ENCODE measurements at places on chromosomes 12 and 14. TPM values are rescaled to one million over a fixed set of nuclear protein-coding genes. Genes with fewer than 3 reads are reported as not detected.

The KLRD1 gene
- not detected for total RNA-seq

The CLMN gene
- 7.4 TPM for total RNA-seq

The CYP27B1 gene
- 2.0 TPM for total RNA-seq

The LAG3 gene
- total RNA-seq = 1.9 TPM

The MYBPC1 gene
- not detected for total RNA-seq

The DPY19L2 gene
- 1.9 TPM for total RNA-seq

Measured in A549 treated with Hydrocortisone at 1 μM for 4 hours (cell line).